NCI-H2227 treated with DMSO at 0.1 percent for 48 hours (cell line): ENCODE measurements at places on chromosomes 4 and X.

GRCh38 chr4:184473499-184474262, 669 bp downstream of the IRF2 start:
- no peak for DNase-seq

DNA sequence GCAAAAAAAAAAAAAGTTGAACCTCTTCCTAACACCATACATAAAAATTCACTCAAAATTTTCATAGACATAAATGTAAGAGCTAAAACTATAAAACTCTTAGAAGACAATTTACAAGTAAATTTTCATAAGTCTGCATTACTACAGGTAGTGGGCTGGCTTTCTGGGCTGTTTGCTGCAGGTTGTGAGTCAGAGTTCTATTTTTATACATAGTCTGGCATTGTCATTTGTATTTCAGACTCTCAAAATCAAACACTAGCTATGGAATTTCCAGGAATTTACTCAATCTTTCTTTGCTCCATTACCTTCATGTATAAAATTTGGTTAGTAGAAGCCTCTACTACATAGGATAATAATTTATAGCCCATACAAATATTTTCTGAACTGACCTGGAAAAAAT, 227.2 kb downstream of the COX18 start:
- DNase-seq, result no peak

GRCh38 chr4:139700568-139700967, 34.9 kb downstream of the MGST2 start:
- DNase-seq, result no peak

- no peak for DNase-seq
Measured at GRCh38 chr4:128675083-128675482, 134.4 kb upstream of the JADE1 start.

GRCh38 chr4:147136310-147136709, 190.6 kb upstream of the TTC29 start:
- DNase-seq, result no peak

- DNase-seq, result no peak
Measured at GRCh38 chr4:15692602-15693001, 10.3 kb upstream of the BST1 start.
